ENCODE measurements at places on chromosomes 4 and X.

- DNase-seq, result no peak
These were observed 22.7 kb downstream of the ARMCX4 start for GRCh38 chrX:101507986-101508385.

DNA sequence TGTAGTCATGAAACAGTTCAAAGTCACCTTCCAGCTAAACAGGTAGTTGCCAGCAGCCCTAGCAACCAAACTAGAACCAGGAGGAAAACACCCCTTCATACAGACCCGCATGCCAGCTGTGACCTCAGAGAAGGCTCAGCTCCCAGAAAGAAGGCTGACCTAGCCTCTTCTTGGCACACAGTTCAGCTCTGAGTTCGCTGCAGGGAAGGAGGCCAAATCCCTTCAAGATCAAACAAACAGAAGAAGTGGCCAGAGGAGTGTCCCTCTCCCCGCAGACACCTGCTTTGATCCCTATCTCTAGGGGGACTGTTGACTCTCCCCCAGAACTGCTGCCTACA, 56.0 kb downstream of the HADH start:
- no peak for DNase-seq

- DNase-seq, result no peak
These were observed 38.2 kb downstream of the CENPI start for GRCh38 chrX:101136235-101136634.

- DNase-seq, result no peak
These were observed 277.7 kb upstream of the TET2 start for GRCh38 chr4:104868958-104869357.

GRCh38 chr4:40205259-40206198, 8.7 kb downstream of the RHOH start:
- DNase-seq, result peak; percentile 80

DNA sequence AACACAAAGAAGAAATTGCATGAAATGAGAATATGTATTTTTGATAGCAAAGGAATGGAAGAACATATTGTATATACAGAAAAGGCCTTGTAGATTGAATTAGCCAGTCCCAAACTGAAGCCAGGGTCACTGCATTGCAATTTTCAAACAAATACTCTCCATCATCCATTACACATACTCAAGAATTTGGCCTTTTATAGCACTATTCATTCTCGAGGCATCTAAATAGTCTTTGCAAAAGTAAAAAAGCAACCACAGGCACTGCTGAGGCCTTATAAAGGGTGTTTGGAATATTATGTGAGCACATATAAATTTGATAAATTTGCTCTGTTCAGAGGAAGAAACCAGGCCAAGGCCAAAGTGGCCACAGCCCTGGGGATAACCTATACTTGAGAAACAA, 123.0 kb downstream of the ZNF827 start:
- no peak for DNase-seq

- DNase-seq, result no peak
These were observed 208.1 kb downstream of the FBXW7 start for GRCh38 chr4:152327606-152328453.

DNA sequence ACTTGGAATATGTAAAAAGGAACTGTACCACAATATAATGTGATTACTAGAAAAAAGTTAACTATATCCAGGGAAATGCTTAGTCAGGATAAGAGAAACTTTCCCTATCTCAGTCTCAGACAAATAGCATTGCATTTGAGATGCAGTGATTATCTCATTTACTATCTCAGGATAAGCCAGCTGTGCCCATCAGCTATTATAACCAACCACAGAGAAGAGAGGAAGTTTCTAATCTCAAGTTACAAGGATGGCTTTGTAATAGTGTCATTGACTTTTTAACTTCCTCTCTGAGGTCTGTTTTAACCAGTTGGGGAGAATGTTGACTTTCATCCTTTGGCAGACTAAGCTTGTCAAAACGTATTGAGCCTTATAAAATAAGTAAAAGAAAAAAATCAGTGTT, 56.5 kb downstream of the SNX25 start:
- no peak for DNase-seq

DNA sequence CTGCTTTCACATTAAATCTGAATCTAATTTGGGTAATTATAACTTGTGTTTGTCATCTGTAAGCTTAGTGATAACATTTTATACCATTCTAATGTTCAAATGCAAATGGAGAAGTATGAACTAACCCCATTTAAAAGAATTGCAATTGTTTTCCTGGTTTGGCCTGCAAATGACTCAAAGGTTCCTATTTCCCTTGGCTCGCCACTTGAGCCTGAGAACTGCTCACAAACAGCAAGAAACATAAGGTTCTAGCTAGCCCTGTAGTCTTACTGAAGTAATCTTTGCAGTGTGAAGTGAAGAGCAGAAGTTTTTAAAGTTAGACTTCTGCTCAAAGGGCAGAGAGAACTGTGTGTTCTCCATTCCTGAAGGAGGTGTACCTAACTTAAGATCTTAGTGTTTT, 27.2 kb downstream of the UPRT start:
- DNase-seq, result no peak

- no peak for DNase-seq
These were observed 156.6 kb downstream of the CHIC2 start for GRCh38 chr4:53907772-53908171.

DNA sequence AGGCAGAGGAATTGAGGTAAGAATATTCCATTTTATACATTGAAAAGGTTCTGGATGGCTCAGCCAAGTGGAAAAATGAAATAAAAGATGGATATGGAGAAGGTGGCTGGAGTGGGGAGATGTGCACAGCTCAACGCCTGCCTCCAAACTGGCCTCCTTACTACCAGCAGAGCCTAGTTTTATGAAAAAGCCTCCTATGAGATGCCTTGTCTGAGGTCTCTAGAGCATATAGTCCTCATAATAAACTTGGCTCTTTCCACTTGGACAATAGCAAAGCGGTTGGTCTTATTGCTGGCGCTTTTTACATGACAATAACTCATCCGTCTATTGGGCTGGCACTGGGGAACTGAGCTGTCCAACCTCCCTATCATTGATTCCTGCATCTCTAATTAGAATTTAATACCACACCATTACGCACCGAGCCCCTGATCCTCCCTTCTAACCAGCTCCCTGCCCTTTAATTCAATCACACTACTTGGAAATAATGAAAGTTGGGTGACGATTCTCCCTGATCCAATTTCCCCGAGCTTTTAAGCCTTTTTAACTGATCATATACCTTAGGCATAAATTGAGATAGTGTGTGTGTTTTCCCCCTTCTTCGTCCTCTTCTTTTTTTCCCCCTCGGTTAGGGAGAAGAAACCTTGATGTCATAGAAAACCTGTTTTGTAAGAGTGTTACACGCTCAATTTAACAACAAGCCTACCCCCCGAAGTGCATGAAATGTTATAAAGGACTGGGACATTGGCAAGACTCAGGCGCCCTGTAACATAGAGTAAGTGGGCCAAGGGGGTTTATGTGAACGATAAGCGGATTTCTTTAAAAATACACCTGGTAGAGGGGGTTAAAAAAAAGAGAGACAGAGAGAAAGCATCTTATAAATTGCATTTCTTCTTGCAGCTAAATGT, at the start of gene PHOX2B:
Gene PHOX2B (minus strand): TSS at position 155 of the 905 bp plus-strand sequence. CDS start 115 bp downstream, at position 40.
- DNase-seq, result no peak

DNA sequence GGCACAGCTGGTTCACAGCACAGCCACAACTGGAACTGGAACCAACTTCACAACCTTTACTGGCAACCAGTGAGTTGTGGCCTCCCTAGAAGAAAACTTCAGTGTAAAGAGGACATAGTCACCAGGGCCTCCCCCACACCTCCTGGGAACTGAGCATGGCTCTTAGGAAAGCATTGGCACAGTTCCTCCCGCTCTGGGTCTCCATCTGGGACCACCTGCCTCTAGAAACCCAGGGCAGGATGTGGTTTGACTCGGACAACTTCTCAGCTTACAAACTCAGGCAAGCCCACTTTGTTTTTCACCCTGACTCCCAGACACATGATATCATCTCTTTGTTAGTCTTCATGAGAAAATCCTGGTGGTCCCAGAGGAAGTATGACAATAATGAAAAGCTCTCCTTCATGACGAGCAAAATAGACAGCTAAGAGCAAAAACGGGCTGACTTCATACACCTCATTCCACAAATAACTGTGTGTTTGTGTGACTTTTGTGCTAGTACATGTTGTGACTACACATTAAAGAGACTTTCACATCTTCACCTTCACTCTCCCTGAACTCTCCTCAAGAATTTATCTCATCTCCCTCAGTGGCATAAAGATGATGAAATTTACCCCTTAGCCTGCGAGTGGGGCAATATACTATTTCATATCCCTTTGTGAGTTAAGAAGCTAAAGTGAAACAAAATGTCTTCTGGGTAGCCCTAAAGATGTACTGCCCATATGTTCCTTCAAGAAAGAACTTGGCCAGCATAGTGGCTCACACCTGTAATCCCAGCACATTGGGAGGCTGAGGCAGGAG, 75.4 kb downstream of the SH3KBP1 start:
- no peak for DNase-seq

DNA sequence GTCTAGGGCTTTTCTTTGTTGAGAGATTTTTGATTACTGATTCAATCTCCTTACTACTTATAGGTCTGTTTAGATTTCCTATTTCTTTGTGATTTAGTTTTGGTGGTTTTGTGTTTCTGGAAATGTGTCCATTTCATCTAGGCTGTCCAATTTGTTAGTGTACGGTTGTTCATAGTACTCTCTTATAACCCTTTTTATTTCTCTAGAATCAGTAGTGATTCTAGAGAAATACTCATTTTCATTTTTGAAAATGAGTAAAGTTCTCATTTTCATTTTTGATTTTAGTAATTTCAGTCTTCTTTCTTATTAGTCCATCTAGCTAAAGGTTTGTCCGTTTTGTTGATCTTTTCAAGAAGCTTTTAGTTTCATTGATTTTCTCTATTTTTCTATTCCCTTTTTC, 7.5 kb downstream of the IL13RA1 start:
- no peak for DNase-seq

- DNase-seq, result no peak
These were observed 14.5 kb downstream of the LONRF3 start for GRCh38 chrX:118988911-118989310.

DNA sequence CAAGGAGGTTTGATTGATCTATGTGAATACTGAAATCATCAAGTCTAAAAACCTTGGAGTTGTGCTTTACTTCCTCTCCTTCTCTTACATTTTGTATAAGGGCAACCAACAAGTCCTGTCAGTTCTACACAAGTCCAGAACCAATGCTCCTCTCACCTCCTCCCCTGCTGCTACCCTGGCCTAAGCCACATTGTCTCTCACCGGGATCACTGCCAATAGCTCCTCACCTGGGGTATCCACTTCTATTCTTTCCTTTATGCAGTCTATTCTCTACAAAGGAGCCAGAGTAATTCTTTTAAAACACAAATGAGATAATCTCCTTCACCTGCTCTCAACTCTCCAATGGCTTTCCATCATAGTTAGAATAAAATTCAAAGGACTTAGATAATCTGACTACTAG, 13.3 kb upstream of the ARHGEF6 start:
- no peak for DNase-seq
